ENCODE measurements at places on chromosomes 11 and 22. TPM values are rescaled to one million over a fixed set of nuclear protein-coding genes. Genes with fewer than 3 reads are reported as not detected.

APOA4 gene
- total RNA-seq, result not detected

CRYBB1 gene
- total RNA-seq, result not detected

DGCR6 gene
- total RNA-seq, result 0.53 TPM

SCGB1D2 gene
- total RNA-seq, result not detected

RBM7 gene
- 74.3 TPM for total RNA-seq

AIFM3 gene
- total RNA-seq, result 0.23 TPM

HOATZ gene
- not detected for total RNA-seq

OR52H1 gene
- 0.38 TPM for total RNA-seq

BBOX1 gene
- not detected for total RNA-seq

SIAE gene
- total RNA-seq, result 20.1 TPM

C11orf65 gene
- 0.35 TPM for total RNA-seq

FGF4 gene
- total RNA-seq, result not detected

CRACR2B gene
- 0.45 TPM for total RNA-seq

WBP2NL gene
- 0.23 TPM for total RNA-seq

CWC15 gene
- total RNA-seq, result 33.0 TPM

Measured in smooth muscle cell of the coronary artery (primary cell).